A549 treated with AZD2906 at 1 μM for 4 hours (cell line): ENCODE measurements at places on chromosomes 1 and 21. TPM values are rescaled to one million over a fixed set of nuclear protein-coding genes. Genes with fewer than 3 reads are reported as not detected.

Gene LENEP
- total RNA-seq, result not detected in 5 replicates

Gene PGBD5
- total RNA-seq, result 0.23 to 0.52 TPM (median 0.34 TPM) in 5 replicates

Gene SYCP1
- not detected in 5 replicates for total RNA-seq

Gene HES3
- not detected in 5 replicates for total RNA-seq

Gene CAPZA1
- 54.3 to 80.7 TPM (median 57.0 TPM) in 5 replicates for total RNA-seq
